ENCODE measurements at places on chromosomes 6 and 20.

GRCh38 chr20:57805747-57806146 lies 95.9 kb upstream of the PMEPA1 start:
- DNase-seq = no peak

DNA sequence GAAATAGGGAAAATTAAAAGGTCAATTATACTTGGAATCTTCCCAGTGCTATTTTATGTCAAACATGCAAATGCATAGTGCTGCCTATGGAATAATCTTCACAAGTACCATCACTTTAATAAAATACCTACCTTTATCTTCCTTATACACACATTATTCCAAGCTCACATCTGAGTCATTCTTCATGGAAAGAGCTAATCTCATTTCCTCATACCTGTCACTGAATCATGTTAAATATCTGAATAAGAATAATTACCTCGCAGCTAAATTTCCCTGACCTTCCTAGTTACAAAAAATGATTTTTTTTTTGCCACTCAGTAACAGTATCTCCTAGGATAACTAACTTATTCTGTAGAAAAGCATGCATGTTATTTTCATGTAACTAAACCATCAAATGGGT lies 661.4 kb upstream of the HS3ST5 start:
- no peak for DNase-seq

- no peak for DNase-seq
These were observed 41.4 kb upstream of the CDH22 start for GRCh38 chr20:46349742-46350056.

- no peak for DNase-seq
These were observed 212.9 kb downstream of the QKI start for GRCh38 chr6:163627274-163628062.

All from stimulated activated CD4-positive, alpha-beta T cell treated with anti-CD3 and anti-CD28 coated beads, Interleukin-15, amount 100 ng/mL, for 48 hours (primary cell).